Frontal cortex (tissue), 4 donors: ENCODE measurements at places on chromosomes 4 and X. TPM values are rescaled to one million over a fixed set of nuclear protein-coding genes. Genes with fewer than 3 reads are reported as not detected.

Gene MAGEA2B
- total RNA-seq = not detected

Gene FHIP1A
- total RNA-seq = 2.0 TPM

Gene RBM3
- total RNA-seq = 188 TPM

Gene ADH1B
- not detected for total RNA-seq

Gene HELQ
- total RNA-seq = 22.8 TPM

Gene IGFBP7
- total RNA-seq = 26.1 TPM

DNA sequence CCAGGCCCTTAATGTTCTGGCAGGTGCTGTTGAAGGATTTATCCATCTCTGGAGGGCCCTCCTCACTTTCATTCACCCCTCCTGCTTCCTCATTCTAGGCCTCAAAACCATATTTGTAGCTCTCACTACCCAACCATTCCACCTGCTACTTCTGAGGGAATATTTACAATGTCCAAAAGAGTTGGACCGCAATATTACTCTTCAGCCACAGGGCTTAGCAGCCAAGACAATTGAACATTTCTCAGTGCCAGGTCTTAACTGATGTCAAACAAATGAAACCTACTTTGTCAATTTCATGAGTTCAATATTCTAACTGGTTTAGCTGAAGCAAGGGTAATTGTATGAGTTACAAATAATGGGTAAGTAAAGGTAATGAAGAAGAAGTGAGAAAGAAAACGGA lies 113.2 kb downstream of the ENOX2 start:
- DNase-seq = no peak

- no peak for DNase-seq
These were observed 82.0 kb downstream of the DCTD start for GRCh38 chr4:182835006-182835740.

DNA sequence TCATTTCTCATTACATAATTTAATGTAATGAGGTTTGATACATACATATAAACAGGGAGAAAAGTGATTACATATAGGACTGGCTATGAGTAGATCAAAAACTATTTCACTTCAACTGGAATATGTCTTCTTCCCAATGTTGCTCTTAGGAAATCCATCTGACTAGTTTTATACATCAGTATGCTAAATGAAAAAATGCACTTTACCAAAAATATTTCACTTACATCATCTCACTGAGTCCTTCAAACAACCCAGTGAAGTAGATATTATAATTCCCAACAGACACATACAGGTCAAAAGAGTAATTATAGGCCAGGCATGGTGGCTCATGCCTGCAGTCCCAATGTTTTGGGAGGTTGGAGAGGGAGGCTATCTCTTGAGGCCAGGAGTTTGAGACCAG lies 215.9 kb downstream of the MID1 start:
- no peak for DNase-seq

- DNase-seq = no peak
These were observed 17.0 kb downstream of the SNCA start for GRCh38 chr4:89820010-89820409.

DNA sequence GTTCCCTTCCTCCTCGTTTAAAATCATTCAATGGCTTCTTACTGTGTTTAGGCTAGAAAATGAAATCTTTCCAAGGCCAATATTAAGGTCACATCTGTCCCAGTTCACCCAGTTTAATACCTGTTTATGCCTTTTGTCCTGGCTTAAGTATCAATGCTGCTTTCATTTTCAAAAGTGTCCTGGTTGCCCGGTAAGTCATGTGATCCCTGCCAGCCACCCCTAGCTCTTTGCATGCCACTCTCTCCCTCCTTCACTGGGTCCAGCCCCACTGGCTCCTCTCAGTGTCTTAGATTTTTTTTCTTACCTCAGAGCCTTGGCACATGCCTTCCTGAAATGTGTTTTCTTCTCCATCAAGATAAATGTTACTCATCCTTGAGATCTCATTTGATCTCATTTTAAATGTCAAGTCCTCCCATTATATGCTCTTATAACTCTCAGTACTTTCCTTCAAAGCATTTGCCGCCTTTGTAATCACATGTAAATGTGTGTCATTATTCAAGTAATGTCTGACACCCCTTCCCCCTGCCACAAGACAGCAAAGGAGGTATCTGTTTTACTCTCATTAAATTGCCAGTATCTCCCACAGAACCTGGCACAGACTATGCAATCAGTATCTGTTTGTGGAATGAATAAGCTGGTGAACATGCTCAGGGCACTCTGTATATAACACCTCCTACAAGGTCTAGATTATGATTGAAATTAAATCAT lies 472.5 kb upstream of the RPS6KA3 start:
- DNase-seq = no peak

- DNase-seq = no peak
These were observed 2.2 kb downstream of the UGT2B4 start for GRCh38 chr4:69493515-69493914.
